ENCODE measurements at places on chromosomes 3 and 15. TPM values are rescaled to one million over a fixed set of nuclear protein-coding genes. Genes with fewer than 3 reads are reported as not detected.

DNA sequence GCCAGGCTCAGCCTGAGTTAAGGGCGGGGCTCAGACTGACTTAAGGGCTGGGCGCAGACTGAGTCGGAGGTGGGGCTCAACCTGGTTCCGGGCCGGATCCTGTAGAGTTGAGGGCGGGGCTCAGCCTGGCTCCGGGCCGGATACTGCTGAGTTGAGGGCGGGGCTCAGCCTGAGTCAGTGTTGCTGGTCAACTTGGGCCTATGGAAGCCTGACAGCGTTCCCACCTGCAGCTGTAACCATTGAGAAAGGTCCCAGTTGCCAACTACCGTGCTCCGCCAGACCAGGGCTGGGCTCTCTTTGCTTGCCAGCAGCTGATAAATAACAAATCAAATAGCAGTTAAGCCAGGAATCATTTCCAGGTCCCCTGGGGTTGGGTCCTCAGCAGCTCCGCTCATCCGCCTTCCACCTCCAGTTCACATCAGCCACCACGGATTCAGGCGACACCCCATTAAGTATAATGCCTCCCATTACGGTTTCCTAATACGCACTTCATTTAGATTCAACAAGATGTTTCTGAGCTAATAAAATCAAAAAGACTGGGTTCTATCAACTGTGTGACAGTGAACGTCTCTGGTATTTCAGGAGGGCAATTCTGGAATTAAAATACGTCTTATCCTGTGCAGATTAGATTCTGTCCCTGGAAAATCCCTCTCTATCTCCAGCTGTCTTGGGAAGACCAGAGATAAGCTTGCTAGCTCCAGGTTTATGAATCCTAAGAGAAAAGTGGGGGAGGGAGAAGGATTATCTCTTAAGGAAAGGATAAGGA is 7.3 kb downstream of the GRIP2 start:
- no peaks in the 10 kb centered on the region for H3K36me3 ChIP-seq
- no peak overlapping the region for H3K27ac ChIP-seq
- no peak for DNase-seq
- H3K4me3 ChIP-seq, result no peak overlapping the region

DNA sequence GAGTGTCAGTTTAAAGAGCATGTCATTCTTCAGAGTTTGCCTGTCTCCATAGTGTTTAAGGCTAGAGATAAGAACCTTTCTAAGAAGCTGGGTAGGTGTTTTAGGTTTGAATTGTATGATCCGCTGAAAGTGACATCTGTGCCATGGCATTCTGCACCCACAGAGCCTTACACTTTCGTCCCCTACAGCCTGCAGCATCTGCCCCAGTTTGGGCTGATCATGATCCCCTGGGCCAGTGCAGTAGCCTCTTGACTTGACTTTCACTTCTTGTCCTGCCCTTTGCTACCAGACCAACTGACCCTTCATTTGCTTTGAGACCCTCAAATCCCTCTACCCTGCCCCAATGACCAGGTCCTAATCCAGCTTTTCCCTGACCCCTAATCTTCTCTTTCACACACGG is 81.6 kb downstream of the SOX14 start:
- DNase-seq, result no peak
- H3K4me3 ChIP-seq, result no peak overlapping the region
- no peak overlapping the region for H3K27ac ChIP-seq
- H3K4me1 ChIP-seq, result no peaks in the 10 kb centered on the region
- no peaks in the 10 kb centered on the region for H3K36me3 ChIP-seq

- H3K27ac ChIP-seq, result no peak overlapping the region
- H3K27me3 ChIP-seq, result no peaks in the 10 kb centered on the region
- H3K4me3 ChIP-seq, result no peak overlapping the region
- H3K36me3 ChIP-seq, result peaks cover 42% of the 10 kb centered on the region
Observed at GRCh38 chr3:71570546-71570945, 13.0 kb downstream of the FOXP1 start.

- H3K4me3 ChIP-seq, result no peak overlapping the region
- peaks cover 44% of the 10 kb centered on the region for H3K4me1 ChIP-seq
- no peaks in the 10 kb centered on the region for H3K27me3 ChIP-seq
Observed at GRCh38 chr3:57952651-57953050, 55.6 kb upstream of the FLNB start.

DNA sequence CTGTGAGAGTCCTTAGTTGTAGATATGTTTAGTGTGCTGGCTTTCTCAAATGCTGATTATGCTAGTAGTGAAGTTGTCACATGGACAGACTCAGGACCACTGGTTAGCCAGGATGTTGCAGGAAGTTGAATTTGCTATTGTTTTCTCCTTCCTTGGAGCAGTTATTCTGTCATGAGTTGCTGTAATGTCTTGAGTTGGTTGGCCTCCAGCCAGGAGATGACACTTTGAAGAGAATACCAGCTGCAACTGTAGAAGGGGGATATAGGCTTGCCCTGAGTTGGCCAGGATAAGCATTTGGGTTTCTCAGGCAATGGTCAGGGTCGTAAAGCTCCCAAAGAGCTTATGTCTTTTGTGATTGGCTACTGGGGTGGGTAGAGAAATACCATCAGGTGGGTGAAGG is 206.7 kb downstream of the ZNF621 start:
- DNase-seq, result no peak
- H3K27me3 ChIP-seq, result no peaks in the 10 kb centered on the region
- H3K4me1 ChIP-seq, result no peaks in the 10 kb centered on the region
- H3K27ac ChIP-seq, result no peak overlapping the region
- no peaks in the 10 kb centered on the region for H3K36me3 ChIP-seq
- no peak overlapping the region for H3K4me3 ChIP-seq

- peaks cover 10% of the 10 kb centered on the region for H3K4me1 ChIP-seq
- H3K27me3 ChIP-seq, result no peaks in the 10 kb centered on the region
- H3K27ac ChIP-seq, result no peak overlapping the region
- no peak overlapping the region for H3K4me3 ChIP-seq
- H3K36me3 ChIP-seq, result no peaks in the 10 kb centered on the region
Observed at GRCh38 chr3:30113906-30114305, 492.5 kb upstream of the TGFBR2 start.

DNA sequence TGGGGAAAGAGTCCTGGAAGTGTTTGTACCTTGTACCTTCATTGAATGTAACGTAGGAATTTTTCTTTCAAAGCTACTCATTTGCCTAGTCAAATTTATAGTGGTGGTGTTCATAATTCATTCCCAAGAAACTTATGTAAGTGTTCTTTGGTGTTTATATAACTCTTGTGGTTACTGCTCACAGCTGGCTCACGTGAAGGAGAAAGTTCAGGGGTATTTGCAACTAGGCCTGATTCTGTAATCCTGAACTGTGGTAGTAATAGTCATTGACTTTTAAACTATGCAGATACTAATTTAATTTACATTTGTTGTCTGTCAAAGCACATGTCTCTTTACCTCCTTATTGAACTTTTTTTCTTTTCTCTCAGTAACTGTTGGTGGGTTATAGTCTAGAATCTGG is 50.5 kb upstream of the TEX264 start:
- H3K4me3 ChIP-seq, result no peak overlapping the region
- no peaks in the 10 kb centered on the region for H3K36me3 ChIP-seq
- peaks cover 42% of the 10 kb centered on the region for H3K4me1 ChIP-seq
- no peaks in the 10 kb centered on the region for H3K27me3 ChIP-seq
- no peak for DNase-seq

DNA sequence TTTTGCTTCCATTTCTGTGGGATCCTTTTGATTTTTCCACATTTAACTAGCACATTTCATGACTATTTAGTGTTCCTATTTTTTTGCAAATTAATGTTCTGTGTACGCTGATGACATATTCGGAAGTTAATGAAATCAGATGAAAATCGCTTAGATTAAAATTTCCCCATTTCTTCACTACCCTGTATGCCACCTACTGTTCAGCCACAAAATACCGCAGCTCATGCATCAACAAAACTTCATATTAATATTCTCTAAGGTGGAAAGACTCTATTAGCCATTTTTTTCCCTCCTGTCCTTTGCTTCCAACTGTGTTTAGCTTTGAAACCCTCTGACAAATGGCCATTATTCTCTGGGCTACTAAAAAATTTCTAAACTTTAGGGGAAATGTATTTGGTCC is 300.6 kb downstream of the MECOM start:
- H3K36me3 ChIP-seq, result no peaks in the 10 kb centered on the region
- H3K4me3 ChIP-seq, result no peak overlapping the region
- DNase-seq, result no peak
- no peaks in the 10 kb centered on the region for H3K27me3 ChIP-seq
- H3K27ac ChIP-seq, result no peak overlapping the region

GRCh38 chr3:181541414-181541813 is 170.3 kb upstream of the SOX2 start:
- no peak overlapping the region for H3K4me3 ChIP-seq
- DNase-seq, result no peak
- H3K27ac ChIP-seq, result no peak overlapping the region
- no peaks in the 10 kb centered on the region for H3K27me3 ChIP-seq
- H3K36me3 ChIP-seq, result no peaks in the 10 kb centered on the region

DNA sequence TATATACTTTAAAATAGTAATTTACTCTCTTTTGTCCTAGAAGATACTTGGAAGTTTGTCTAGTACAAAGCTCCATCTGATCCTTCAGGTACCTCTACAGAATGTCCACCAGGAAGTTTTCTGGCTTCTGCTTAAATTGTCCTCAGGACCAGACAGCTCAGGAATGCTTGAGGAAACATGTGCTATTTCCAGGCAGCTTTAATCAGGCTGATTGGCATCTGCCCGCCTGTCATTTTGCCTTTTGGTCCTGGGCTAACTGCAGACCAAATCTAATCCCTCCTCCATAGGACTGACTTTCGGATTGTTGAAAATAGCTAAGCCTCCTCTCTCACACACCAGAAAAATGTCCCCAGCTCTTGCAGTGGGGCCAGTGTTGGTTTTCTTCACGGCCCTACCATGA is 113.4 kb upstream of the RGMA start:
- DNase-seq, result no peak
- no peak overlapping the region for H3K27ac ChIP-seq
- H3K4me3 ChIP-seq, result no peak overlapping the region

- no peaks in the 10 kb centered on the region for H3K36me3 ChIP-seq
- no peak overlapping the region for H3K4me3 ChIP-seq
- no peak overlapping the region for H3K27ac ChIP-seq
- no peaks in the 10 kb centered on the region for H3K27me3 ChIP-seq
Observed at GRCh38 chr15:67101911-67102598, 36.7 kb downstream of the SMAD3 start.

DNA sequence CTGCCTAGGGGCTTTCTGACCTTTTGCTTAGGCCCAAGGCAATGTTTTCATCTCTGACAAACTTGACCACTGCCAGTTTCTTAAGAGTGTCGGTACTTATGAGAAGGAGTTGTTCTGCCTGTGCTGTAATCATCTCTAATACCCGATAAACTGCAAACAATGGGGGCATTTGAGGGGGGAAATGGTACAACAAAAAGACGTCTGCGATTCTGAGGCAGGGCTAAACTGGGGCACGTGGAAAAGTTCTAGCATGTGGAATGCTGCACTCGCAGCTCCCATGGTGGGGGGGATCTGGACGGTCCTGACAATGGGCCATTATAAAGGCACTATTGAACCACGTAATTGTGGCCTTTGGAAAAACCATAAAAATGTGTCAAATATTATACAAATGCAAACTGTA is 73.1 kb upstream of the SAMMSON start:
- DNase-seq, result no peak
- H3K4me3 ChIP-seq, result no peak overlapping the region
- H3K36me3 ChIP-seq, result no peaks in the 10 kb centered on the region
- no peaks in the 10 kb centered on the region for H3K27me3 ChIP-seq

DNA sequence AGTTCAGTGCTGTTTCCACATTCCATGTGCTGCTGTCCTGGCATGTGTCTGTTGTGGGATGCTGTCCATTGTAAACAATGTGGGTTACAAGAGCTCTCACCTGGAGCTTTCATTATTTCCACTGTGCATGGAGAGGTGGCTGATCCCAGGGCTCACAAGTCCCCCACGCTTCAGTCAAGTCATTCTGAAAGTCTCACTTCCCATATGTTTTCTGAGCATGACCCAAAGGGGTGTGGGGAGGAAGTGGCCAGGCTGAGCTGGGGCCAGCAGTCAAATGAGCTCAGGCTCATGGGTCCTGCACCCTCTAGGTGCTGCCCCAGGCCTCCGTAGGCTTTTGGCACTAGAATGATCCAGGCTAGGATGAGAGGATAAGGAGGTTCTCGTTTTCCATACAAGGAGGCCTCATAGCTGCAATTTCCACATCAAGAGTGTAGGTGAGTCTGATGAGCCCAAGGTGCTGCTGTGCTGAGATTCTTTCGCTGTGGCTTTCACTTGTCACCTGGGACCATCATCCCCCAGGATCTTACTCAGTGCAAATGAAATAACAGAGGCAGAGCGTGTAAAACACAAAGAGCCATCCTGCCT is 22.0 kb downstream of the STARD5 start:
- H3K4me1 ChIP-seq, result peaks cover 3% of the 10 kb centered on the region
- no peaks in the 10 kb centered on the region for H3K36me3 ChIP-seq
- H3K27me3 ChIP-seq, result peaks cover 15% of the 10 kb centered on the region
- no peak overlapping the region for H3K27ac ChIP-seq
- H3K4me3 ChIP-seq, result no peak overlapping the region

- H3K4me1 ChIP-seq, result peaks cover 2% of the 10 kb centered on the region
- no peaks in the 10 kb centered on the region for H3K27me3 ChIP-seq
- H3K36me3 ChIP-seq, result no peaks in the 10 kb centered on the region
Observed at GRCh38 chr3:151998744-151999143, 125.3 kb downstream of the SUCNR1 start.

GRCh38 chr3:31610700-31611275 is 78.1 kb downstream of the STT3B start:
- H3K27ac ChIP-seq, result no peak overlapping the region
- peaks cover 4% of the 10 kb centered on the region for H3K4me1 ChIP-seq
- no peaks in the 10 kb centered on the region for H3K27me3 ChIP-seq

DNA sequence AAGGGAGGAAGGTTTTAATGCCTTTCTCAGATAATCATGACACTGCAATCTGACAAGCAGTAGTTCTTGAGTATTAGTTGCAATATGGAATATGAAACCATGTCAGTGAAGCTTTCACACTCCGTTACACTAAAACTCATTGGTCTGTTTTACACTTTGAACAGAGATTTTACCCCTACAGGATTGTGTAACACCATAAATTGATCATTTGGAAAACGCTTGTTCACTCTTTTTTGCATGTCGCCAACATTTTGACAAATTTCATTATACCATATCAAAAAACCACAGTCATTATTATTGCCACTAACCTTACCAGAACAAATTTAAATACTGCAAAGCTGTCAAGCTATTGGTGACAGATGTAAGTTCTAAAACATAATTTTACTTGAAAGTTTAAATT is 404.8 kb upstream of the THBS1 start:
- H3K36me3 ChIP-seq, result peaks cover 3% of the 10 kb centered on the region
- H3K27me3 ChIP-seq, result no peaks in the 10 kb centered on the region
- no peak for DNase-seq
- no peak overlapping the region for H3K4me3 ChIP-seq
- H3K4me1 ChIP-seq, result peaks cover 48% of the 10 kb centered on the region
- no peak overlapping the region for H3K27ac ChIP-seq

BAHD1 gene
- total RNA-seq, result 22.8 TPM

TUSC7 gene
- total RNA-seq, result not detected

PIF1 gene
- total RNA-seq, result 4.2 TPM

SH2D7 gene
- not detected for total RNA-seq

LMAN1L gene
- not detected for total RNA-seq

SUCNR1 gene
- total RNA-seq, result not detected

ETFA gene
- total RNA-seq, result 102 TPM

KBTBD13 gene
- total RNA-seq, result not detected

GABRA5 gene
- total RNA-seq, result not detected

THRB gene
- 4.6 TPM for total RNA-seq

CD200R1 gene
- total RNA-seq, result not detected

SNX22 gene
- 0.31 TPM for total RNA-seq

All from osteocyte (in vitro differentiated cells).